Hematopoietic multipotent progenitor cell treated with erythropoietin and hydrocortisone succinate and interleukin-3 and kit ligand, for 4 days (in vitro differentiated cells): ENCODE measurements at places on chromosomes 7 and 10.

DNA sequence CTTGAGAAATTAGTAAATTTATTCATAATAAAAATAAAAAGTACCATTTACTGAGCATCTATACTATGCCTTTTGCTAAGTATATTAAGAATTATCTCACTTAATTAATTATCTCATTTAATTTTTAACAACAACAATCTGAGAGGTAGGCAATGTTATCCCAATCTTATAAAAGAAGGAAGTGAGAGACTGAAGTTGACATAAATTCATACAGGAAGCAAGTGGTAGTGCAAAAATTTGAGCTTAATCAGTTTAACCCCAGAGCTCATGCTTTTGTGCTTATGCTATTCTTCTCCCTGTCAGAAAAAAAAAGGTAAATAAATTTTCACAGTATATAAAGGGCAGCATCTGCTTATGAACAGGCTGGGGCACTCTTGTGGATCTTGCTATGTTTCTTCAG lies 2.7 kb upstream of the LIPF start:
- DNase-seq, result peak; percentile 11

GRCh38 chr7:90645784-90646183 lies 49.7 kb downstream of the CDK14 start:
- no peak for DNase-seq

- peak; percentile 83 for DNase-seq
Observed at GRCh38 chr10:34254596-34254995, 560.5 kb downstream of the PARD3 start.

GRCh38 chr7:138167222-138167621 lies 91.0 kb downstream of the AKR1D1 start:
- DNase-seq, result no peak

DNA sequence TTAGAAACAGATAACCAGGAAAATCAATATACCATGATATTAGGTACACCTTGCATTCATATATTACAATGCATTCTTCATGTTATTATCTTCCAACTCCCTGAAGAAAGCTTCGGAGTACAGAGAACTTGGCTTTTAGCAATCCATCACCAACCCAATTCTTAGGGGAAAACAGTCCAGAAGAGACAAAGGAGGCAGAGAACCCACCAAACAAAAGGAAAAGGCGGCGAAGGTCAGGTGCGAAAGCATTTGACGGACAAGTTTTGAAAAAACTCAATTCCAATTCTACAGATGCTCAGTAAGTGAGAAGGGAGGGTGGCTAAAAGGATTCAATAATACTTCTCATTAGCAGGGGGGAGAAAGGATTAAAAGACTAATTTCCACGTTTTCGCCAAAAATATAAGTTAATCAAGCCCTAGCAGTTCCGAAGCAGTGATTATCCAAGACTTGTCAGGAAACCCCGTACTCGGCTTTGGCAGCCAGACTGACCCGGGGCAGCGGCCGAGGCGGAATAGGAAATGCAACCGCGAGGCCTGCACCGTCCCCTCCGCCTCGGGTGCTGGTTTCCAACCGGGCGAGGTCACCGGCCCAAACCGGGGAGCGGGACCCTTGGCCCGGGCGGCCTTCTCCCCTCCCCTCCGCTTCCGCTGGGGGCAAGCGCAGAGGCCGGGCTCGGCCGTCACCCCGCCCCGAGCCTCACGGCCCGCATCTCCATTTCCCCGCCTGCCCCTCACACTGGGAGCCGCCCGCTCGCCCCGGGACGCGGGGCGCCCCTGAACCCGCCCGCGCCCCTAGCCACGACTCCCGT lies 747 bp downstream of the GDI2 start:
- peak; percentile 69 for DNase-seq

DNA sequence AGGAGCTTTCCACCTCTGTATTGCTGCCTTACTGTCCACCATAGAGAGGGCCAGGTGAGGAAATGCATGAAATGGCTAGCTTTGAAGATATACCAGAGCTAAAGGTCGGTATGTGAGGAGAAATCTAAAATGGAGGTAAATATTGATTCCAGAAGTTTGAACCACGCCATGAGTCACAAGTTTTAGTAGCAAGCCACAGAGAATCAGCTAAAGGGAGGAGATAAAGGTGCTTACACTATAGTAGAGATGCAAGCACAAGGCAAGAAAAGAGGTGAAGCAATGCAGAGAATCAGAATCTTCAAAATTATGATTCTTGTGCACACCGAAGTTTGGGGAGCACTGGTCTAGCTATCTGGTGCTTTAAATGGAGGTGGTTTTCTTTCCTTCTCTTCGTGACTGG lies 3.0 kb upstream of the GSAP start:
- no peak for DNase-seq

GRCh38 chr10:88161070-88161469 lies 297.6 kb downstream of the PTEN start:
- DNase-seq, result no peak

GRCh38 chr7:4302203-4302905 lies 379.7 kb upstream of the FOXK1 start:
- DNase-seq, result no peak

DNA sequence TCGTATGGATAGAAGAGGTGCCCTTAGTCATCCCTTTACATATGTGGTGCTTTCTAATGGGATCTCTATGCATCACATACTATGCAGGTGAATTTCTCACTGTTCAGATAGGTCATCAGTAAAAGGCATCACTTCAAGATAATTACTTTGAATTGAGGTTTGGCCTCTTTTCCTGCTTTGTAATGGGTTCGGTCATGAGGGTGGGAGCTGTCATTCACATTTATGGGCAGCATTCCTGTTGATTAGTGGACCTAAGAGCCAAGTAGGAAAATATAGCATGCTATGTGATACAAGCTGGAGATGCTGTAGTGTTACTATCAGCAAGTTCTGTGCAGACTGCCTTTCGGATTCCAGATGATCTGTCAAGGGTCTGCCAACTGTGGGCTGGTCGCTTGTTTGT lies 156.3 kb downstream of the LCOR start:
- DNase-seq, result no peak

- no peak for DNase-seq
Observed at GRCh38 chr10:77493239-77493806, 144.3 kb downstream of the KCNMA1 start.

DNA sequence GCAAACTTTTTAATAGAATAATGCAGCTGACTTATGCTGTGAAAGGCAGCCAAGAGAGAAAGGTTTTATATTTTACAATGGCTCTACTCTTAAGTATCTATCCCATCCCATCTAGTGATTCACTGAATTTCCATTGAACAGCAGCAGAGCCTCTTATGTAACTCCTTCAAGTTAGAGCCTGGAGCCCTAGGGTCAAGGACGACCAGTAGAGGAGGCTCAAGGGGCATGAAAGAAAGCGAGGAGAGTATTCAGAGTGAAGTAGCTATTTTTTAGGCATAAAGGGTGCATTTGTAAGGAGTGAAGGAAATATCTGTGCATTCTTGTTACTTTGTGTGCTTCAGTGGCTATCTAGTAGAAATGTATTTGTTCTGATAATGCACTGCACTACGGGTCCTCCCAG lies 180.2 kb upstream of the TPK1 start:
- no peak for DNase-seq

- DNase-seq, result peak; percentile 34
Observed at GRCh38 chr7:141291541-141291940, 217.7 kb downstream of the TMEM178B start.

DNA sequence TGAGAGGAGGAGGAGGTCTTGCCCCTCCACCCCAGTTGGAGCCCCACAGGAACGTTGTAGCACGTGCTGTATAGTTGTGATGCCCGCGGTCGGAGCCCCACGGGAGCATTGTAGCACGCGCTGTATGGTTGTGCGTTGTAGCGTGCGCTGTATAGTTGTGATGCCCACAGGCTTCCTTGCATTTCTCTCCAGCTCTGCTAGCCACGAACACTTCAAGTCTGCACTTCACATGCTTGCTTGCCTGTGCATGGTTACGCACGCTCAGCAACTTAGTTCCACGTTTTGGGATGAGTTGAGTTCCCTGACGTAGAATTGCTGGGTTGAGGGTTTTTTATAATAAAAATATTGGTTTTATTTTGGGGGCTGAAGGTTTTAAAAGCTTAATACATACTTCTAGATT lies 41.6 kb downstream of the DNAJB6 start:
- no peak for DNase-seq

GRCh38 chr10:10941127-10941730 lies 76.4 kb upstream of the CELF2 start:
- no peak for DNase-seq

GRCh38 chr10:10921826-10922461 lies 95.7 kb upstream of the CELF2 start:
- DNase-seq, result no peak

DNA sequence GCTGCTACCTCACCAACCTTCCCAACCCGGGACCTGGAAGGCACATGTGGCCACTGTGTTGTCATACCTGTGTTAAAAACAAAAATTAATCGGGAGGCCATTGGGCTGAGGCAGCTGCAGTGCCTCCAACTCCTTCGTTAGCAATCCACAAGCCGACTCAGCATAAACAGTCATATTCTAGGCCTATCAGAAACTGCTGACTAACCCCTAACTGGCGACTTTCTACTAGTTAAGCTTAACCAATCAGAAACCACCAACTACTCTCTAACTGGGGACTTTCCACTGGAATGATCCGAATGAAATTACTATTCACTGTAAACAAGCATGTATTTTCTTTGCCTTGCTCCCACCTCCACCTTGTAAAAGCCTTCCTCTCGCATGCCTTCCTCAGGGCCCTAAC lies 14.1 kb upstream of the TMEM72 start:
- DNase-seq, result no peak

DNA sequence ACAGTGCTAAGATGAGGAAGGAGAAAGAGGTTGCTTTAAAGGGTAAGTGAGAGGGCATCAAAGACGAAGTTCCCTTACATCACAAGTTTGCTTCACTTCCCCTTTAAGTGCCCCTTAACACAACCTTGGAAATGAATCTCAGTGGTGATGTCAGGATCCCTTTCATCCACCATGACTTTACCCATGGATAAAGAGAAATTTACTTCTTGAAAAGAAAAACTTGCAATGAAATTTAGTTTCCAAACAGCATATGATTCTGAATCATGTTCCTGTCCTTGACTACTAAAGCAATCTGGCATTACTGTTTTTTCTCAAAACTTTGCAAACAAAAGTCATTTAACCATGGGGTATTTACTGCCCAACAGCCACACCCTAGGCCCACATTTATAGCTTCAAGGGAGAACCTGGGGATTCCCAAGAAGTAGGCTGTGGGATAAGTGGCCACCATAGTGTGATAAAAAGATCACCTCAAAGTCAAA lies 135.9 kb downstream of the ITGB8 start:
- DNase-seq, result peak; percentile 45

- DNase-seq, result no peak
Observed at GRCh38 chr10:7188456-7189050, 222.3 kb downstream of the SFMBT2 start.

GRCh38 chr10:44298713-44299112 lies 86.2 kb downstream of the CXCL12 start:
- no peak for DNase-seq

- peak; percentile 51 for DNase-seq
Observed at GRCh38 chr7:80918399-80918798, 452 bp downstream of the SEMA3C start.

DNA sequence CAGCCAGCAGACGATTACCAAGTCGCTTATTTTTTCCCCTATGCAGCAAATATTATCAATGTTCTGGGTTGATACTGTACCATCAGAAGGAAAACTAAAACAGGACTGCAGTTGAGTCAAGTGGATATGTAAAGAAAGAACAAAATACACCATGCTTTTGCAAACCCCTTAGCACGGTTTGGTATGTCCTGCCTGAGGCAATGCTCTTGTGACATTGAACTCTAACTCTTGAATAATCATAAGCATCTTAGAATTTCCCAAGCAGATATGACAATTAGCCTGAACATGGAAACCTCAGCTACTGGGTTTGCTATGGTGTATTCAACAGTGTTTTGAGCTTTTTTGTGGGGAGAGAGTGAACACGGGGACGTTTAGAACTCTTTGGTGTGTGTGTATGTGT lies 107.4 kb downstream of the ETV1 start:
- no peak for DNase-seq

DNA sequence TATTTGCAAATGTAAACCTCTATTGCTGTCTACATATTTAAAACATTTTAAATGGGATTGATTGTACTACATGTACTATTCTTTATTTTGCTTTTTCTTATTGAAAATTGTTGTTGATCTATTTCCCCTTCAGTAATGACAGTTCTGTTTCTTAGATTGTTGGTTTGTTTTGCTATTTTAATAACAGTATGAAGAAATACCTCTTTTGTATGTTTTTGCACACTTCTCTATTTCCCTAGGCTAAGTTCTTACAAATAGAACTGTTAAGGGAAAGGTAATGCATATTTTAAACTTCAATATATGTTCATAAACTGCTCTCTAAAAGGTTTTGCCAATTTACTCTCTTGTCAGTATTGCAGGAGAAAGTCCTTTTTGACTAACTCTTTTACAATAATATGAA lies 195.0 kb upstream of the PRPS1L1 start:
- peak; percentile 5 for DNase-seq

- DNase-seq, result peak; percentile 81
Observed at GRCh38 chr7:141701489-141702046, 398 bp downstream of the DENND11 start.
